ENCODE measurements at places on chromosomes 16 and 17. TPM values are rescaled to one million over a fixed set of nuclear protein-coding genes. Genes with fewer than 3 reads are reported as not detected.

- no peak overlapping the region for H3K4me3 ChIP-seq
- H3K36me3 ChIP-seq, result no peaks in the 10 kb centered on the region
- H3K27me3 ChIP-seq, result no peaks in the 10 kb centered on the region
Observed at GRCh38 chr17:52140601-52141000, 17.9 kb downstream of the CA10 start.

GRCh38 chr16:59088431-59088830, 354.3 kb upstream of the GOT2 start:
- no peak overlapping the region for H3K4me3 ChIP-seq
- no peaks in the 10 kb centered on the region for H3K27me3 ChIP-seq
- no peaks in the 10 kb centered on the region for H3K36me3 ChIP-seq
- no peak for DNase-seq
- no peak overlapping the region for H3K27ac ChIP-seq

GRCh38 chr16:81483970-81484595, 39.5 kb downstream of the CMIP start:
- no peaks in the 10 kb centered on the region for H3K36me3 ChIP-seq
- H3K27ac ChIP-seq, result no peak overlapping the region
- peaks cover 59% of the 10 kb centered on the region for H3K4me1 ChIP-seq
- DNase-seq, result no peak

DNA sequence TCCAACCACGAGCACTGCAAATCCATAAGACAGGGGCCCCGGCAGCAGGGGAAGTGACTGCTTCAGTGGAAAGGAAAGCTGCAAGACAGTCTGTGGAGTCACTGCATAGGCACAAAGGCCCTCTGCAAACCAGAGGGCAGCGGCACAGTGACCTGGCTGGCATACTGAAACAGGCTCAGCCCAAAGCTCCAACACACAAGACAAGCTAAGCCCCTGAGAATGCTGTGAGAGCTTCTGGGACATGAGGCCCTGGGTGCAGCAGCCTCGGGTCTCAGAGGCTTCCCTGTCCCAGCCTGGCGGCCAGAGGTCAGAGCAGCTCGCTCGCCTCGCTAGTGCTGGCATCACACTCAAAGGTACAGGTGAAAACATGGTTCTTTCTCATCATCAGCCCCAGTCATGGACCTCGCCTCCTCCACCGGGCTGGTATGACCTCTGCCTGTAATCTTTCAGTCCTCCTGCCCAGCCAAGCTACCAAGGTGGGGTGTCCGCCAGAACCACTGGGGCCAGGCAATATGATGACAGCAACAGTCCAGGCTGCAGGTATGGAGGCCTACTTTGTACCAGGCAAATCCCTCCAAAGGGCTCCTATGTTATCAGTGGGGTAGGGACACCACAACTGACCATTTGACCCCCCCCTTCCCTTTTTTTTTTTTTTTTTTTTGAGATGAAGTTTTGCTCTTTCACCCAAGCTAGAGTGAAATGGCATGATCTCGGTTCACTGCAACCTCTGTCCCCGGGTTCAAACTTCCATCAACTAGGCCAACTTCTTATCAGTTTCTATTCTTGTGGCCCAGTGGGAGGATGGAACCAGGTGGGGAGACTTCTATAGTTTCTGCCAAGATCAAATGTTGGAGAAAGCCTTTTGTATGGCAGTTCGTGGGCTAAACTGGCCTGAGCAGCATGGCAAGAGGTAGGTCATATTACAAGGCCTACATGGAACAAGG, 19.2 kb downstream of the ST3GAL2 start:
- no peak overlapping the region for H3K4me3 ChIP-seq
- no peak for DNase-seq
- H3K27me3 ChIP-seq, result no peaks in the 10 kb centered on the region
- peaks cover 58% of the 10 kb centered on the region for H3K4me1 ChIP-seq
- peaks cover 7% of the 10 kb centered on the region for H3K36me3 ChIP-seq

GRCh38 chr16:12225806-12226465, 249.4 kb downstream of the SNX29 start:
- no peaks in the 10 kb centered on the region for H3K36me3 ChIP-seq
- no peaks in the 10 kb centered on the region for H3K4me1 ChIP-seq
- DNase-seq, result no peak
- no peak overlapping the region for H3K27ac ChIP-seq
- H3K4me3 ChIP-seq, result no peak overlapping the region

DNA sequence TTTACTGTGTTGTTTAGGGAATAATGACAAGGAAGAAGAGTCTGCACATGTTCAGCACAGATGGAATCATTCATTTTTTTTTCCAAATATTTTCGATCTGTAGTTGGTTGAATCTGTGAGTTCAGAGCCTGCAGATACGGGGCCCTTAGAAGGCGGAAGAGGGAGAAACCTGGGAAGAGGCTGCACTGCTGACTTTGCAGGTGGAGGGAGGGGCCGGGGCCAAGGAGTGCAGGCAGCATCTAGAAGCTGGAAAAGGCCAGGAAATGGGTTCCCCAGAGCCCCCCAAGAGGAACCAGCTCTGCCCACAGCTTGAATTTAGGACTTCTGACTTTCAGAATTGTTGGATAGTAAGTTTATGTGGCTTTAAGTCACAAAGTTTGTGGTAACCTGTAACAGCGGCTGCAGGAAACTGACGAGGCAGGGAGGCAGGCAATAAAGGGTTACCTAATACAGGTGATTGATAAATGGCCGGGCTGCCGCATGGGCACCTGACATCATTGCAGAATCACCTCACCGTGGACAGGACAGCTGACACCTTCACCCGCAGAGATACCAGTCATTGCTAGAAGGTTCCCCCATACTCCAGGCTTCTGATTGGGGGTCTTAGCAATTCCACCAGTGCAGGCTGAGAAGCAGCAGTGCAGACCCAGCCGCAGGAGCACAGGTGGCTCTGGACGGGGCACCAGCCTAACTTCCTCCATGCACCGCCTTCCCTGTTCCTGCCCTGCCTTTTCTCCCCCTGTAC, 181.3 kb downstream of the IRF8 start:
- no peaks in the 10 kb centered on the region for H3K4me1 ChIP-seq
- DNase-seq, result no peak
- H3K36me3 ChIP-seq, result no peaks in the 10 kb centered on the region
- no peak overlapping the region for H3K4me3 ChIP-seq
- H3K27ac ChIP-seq, result no peak overlapping the region

- H3K36me3 ChIP-seq, result no peaks in the 10 kb centered on the region
- no peaks in the 10 kb centered on the region for H3K27me3 ChIP-seq
- no peaks in the 10 kb centered on the region for H3K4me1 ChIP-seq
- H3K27ac ChIP-seq, result no peak overlapping the region
Observed at GRCh38 chr16:83680980-83681379, 126.8 kb upstream of the HSBP1 start.

Gene KRT33B
- total RNA-seq, result not detected

Gene GAS7
- total RNA-seq, result 77.3 TPM
